ENCODE measurements at places on chromosomes 7 and 10. TPM values are rescaled to one million over a fixed set of nuclear protein-coding genes. Genes with fewer than 3 reads are reported as not detected.

The MPP7 gene
- 5.9 TPM for total RNA-seq

The ALOX5 gene
- total RNA-seq: 42.5 TPM

The FANK1 gene
- total RNA-seq: 1.0 TPM

The PIK3AP1 gene
- 28.0 TPM for total RNA-seq

The PTN gene
- 1.6 TPM for total RNA-seq

The TFAM gene
- 2.6 TPM for total RNA-seq

The PPP3CB gene
- total RNA-seq: 27.5 TPM

The CALY gene
- total RNA-seq: not detected

The ABCC2 gene
- total RNA-seq: 1.3 TPM

The AQP1 gene
- 204 TPM for total RNA-seq

The BHLHA15 gene
- total RNA-seq: 584 TPM

All from body of pancreas (tissue), 4 donors.